NCI-H1092 (cell line): ENCODE measurements at places on chromosomes 7 and 10.
A peak's percentile ranks its signal among the peaks of the same experiment; 100 is the strongest.

- no peak for DNase-seq
Observed at GRCh38 chr10:127854769-127855590, 37.8 kb downstream of the CLRN3 start.

DNA sequence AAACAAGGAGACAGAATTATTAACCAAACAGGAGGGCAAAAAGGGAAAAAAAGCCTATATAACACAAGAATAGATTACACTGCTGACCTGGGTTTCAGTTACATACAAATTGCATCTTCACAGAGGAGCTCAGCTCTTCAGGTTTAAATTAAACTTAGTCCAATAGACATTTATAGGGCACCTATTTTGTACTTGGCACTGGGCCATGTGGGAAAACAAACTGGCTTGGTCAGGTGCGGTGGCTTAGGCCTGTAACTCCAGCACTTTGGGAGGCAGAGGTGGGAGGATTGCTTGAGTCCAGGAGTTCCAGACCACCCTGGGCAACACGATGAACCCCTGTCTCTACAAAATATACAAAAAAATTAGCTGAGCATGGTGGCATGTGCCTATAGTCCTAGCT, 62.3 kb upstream of the CCDC6 start:
- DNase-seq = no peak

DNA sequence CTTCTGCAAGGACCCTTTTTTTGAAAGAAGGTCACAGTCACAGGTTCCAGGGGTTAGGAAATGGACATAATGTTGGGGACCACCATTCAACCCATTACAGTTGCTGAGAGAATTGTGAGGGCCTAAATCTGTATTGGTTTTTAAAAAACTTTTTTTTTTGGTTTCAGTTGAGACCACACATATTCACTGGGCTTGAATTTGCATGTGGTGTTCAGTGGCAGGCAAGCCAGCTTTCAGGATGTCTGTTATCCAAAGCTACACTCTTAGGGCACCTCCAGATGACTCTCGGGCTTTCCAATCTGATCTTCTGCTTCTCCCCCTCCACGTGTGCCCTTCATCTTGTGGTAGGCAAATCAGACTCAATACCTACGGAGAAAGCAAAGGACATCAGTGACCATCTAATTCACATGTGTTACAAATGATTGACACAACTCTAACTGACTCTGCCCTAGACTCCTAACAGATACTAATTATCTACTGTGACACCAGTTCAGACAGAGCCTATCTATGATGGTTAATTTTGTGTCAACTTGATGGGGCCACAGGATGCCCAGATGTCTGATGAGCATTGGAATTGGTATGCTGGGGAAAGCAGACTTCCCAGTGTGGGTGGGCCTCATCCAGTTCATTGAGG, 93.3 kb upstream of the ELMO1 start:
- DNase-seq = no peak

GRCh38 chr7:115906731-115907130, 123.8 kb downstream of the TFEC start:
- DNase-seq = no peak

DNA sequence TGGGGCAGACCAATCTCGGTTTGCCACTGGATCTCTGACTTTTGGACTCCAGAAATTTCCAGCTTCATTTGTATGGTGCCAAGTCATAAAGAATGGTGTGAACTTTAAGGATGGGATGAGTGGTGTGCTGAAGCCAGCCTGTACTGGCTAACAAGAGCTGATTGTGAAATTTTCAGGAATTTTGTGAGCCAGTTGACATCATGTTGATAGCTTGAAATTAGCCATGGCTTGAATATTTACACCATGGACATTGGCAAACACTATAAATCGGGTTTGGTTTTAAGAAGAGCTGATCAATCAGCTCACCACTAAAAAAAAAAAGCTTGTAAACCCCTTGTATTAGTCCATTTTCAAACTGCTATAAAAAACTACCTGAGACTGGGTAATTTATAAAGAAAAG, 14.1 kb upstream of the MYH16 start:
- DNase-seq = no peak

- DNase-seq = no peak
Observed at GRCh38 chr10:3714531-3714930, 70.5 kb downstream of the KLF6 start.

- peak; percentile 33 for DNase-seq
Observed at GRCh38 chr7:11343818-11344413, 370.2 kb downstream of the PHF14 start.

- no peak for DNase-seq
Observed at GRCh38 chr7:132437730-132438129, 138.5 kb downstream of the PLXNA4 start.

DNA sequence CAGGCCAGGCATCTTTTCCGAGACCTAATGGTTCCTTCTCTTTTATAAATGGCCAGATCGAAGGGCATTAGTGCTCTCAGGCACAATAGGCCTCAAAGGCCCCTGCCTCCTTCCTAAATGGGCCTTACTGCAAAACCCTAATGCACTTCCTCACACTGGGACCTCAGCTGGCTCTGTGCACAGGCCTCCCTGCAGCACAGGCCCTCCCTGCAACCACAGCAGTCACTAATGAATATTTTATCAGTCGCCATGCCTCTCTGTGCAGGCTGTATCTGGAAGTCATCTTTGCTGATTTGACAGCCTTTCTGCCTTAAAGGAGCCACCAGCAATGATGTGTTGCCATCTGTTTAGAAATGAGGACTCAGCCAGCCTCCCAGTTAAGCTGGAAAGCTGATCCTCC, 54.9 kb upstream of the SDK1 start:
- DNase-seq = no peak

DNA sequence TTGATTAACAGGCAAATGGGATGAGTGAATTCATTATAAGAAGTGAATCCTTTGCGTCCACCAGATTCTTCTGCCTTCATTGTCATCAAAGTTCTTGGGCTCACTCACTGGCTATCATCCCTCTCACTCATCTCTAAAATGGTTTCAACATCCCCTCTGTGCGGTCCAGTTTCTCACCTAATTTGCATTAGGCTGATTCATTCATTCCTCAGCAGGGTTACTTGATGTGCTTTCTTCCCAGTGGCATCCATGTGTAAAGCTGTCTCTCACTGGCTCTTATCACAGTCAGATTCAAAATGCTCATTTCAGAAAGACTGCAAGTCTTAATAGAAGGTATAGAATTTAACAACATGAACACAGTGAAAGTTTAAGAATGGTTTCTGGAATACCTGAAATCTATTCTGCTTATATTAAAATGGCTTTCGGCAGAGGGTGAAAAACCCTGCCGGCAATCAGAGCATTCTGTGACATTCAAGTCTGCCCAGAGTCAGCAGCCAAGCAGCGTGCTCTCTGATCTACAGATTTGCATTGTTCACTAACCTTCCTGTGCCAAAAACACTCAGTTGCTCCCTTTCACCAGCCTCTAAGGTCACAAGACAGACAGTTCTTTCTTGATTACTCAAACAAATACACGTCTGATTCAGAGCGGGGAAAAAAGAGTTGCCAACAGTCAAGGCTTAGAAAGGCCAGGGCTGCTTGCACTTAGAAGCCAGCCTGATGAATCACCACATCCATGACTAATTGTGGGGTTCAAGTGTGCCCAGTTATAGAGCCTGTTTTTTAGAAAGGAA, 106.7 kb downstream of the TES start:
- no peak for DNase-seq

DNA sequence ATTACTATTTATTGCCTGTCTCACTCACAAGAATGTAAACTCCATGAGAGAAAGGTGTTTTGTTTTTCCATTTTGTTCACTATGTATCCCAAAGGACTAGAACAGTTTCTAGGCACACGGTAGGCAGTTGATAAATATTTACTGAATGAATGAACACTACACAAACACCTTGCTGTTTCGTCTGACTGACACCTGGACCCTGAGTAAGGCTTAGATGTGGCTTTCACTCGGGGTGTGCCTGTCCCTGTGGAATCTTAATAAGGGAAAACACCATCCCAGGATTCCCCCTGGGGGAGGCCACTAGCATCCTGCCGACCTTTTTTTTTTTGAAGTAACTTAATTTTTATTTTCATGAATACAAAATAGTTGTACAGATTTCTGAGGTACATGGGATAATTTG, 66.6 kb upstream of the STEAP1B start:
- DNase-seq = no peak

- DNase-seq = no peak
Observed at GRCh38 chr10:122127943-122128342, 139.0 kb downstream of the TACC2 start.

DNA sequence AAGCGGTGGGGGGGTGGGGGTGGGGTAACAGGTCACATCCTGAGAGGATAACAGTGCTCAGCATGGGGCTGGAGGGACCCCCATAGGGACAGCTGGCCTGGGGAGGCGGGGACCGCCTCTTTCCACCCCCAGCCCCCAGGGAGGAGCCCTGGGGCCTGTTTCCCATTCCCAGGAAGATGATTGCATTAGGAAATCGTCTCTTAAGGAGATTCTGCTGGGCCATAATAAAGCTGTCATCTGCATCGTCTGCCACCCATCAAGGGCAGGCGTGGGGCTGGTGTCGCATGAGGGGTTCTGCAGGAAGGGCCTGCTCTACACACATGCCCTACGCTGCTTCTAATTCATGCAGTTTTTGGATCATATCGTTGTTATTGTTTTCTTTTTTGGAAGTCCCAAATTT, 17.2 kb downstream of the RET start:
- no peak for DNase-seq

- DNase-seq = no peak
Observed at GRCh38 chr7:28625432-28625831, 213.1 kb downstream of the CREB5 start.
